ENCODE measurements at places on chromosomes 13 and 19.

GRCh38 chr13:95676762-95677563 is at the start of gene DNAJC3:
Gene DNAJC3 (plus strand): TSS chr13:95677139. CDS start chr13:95677256, 117 bp downstream.
- peaks cover 26% of the 10 kb centered on the region for H3K4me1 ChIP-seq
- H3K36me3 ChIP-seq, result peaks cover 19% of the 10 kb centered on the region
- peak; percentile 99 for DNase-seq
- no peaks in the 10 kb centered on the region for H3K27me3 ChIP-seq
- H3K4me3 ChIP-seq, result peak within 1 kb of the TSS; percentile 98

DNA sequence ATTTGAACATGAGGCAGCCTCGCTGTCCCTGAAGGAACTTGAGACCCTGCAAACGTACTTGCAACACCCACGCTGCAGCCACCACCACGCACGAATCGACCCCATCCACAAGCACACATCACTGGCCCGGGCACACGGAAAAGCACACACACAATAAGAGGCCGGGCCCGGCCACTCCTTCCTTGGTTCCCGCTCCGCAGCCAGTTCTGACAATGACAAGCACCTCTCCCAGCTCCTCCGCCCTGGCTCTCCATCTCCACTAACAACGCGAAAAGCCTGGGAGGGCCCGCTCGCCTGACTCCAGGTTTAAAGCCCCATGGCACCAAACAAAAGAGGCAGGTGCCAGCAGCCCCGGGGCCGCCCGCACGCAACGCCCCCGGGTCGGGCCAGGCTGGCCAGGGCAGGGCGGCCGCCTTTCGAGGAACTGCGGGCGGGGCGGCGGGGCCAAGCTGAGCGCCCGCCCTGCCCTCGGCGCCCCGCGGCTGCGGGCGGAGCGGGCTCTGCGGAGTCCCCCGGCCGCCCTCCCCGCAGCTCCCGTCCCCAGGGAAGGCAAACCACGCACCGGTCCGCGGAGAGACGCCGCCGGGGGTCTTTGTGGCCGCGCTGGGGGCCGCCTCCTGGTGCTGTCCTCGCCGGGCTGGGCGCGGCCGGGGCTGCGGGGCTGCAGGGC is 495 bp downstream of the DCLK1 start:
- no peak overlapping the region for H3K27ac ChIP-seq
- H3K27me3 ChIP-seq, result no peaks in the 10 kb centered on the region
- no peak overlapping the region for H3K4me3 ChIP-seq
- no peaks in the 10 kb centered on the region for H3K4me1 ChIP-seq
- DNase-seq, result no peak

- peaks cover 3% of the 10 kb centered on the region for H3K4me1 ChIP-seq
- H3K36me3 ChIP-seq, result peaks cover 56% of the 10 kb centered on the region
- no peaks in the 10 kb centered on the region for H3K27me3 ChIP-seq
- peak overlapping the region; percentile 20 for H3K27ac ChIP-seq
- H3K4me3 ChIP-seq, result no peak overlapping the region
- no peak for DNase-seq
These were observed 14.5 kb downstream of the MED25 start for GRCh38 chr19:49832556-49832955.

DNA sequence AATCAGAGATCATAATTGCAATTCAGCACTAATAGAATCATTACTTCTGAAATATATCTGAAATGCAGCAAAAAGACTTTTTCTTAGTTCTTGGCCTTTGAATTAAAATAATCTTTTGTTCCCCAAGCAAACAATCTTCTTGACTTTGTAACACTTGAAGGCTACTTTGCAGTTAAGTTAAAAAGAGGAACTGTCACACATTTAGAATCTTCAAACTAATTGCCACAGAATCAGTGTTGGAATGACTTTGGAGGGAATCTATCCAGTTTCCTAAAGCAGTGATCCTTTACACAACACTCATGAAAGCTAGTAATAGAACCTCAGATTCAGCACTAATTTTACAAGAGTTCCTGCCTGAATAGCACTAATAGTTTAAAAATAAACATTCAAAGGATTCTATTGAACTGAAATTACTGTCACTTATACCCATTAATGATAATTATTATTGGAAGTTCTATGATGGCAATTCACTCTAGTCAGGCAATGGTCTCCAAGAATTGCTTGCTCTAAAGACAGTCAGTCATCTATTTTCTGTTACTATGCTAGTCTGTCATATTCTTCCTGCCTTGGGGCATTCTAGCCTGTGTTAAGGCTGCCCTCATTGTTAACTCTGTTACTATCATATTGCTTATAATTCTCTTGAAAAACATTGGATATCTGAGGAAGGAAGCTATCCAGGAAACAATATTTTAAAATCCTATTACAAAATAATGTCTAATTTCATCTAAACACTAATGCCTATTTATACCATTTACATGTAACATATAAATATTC is 362.4 kb downstream of the DIAPH3 start:
- DNase-seq, result no peak
- no peak overlapping the region for H3K27ac ChIP-seq
- no peaks in the 10 kb centered on the region for H3K36me3 ChIP-seq
- no peaks in the 10 kb centered on the region for H3K27me3 ChIP-seq
- H3K4me1 ChIP-seq, result no peaks in the 10 kb centered on the region

GRCh38 chr19:29096896-29097295 is 116.1 kb downstream of the UQCRFS1 start:
- H3K36me3 ChIP-seq, result no peaks in the 10 kb centered on the region
- no peak for DNase-seq
- no peak overlapping the region for H3K4me3 ChIP-seq
- peaks cover 30% of the 10 kb centered on the region for H3K27me3 ChIP-seq
- no peaks in the 10 kb centered on the region for H3K4me1 ChIP-seq

DNA sequence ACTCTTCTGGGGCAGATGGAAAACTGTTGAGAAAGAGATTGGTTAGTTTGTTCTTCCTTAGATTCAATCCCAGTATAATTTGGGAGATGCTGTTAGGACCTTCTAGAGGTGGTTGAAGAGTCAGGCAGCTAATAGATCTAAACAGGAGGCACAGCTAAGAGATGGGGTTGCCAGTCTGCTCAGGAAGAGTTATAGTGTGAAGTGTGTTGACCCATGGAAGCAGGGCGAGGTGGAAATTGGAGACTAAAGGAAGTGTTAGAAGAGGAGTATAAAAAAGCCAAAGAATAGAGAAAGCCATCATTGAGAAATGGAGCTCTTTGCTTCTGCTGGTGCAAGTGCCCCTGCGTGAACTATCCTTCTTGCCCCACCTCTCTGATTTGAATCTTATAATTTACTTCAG is 3.8 kb upstream of the OXGR1 start:
- no peak overlapping the region for H3K4me3 ChIP-seq
- H3K27me3 ChIP-seq, result peaks cover 63% of the 10 kb centered on the region
- no peak for DNase-seq
- no peaks in the 10 kb centered on the region for H3K4me1 ChIP-seq

- H3K4me1 ChIP-seq, result no peaks in the 10 kb centered on the region
- peaks cover 59% of the 10 kb centered on the region for H3K27me3 ChIP-seq
- no peak overlapping the region for H3K4me3 ChIP-seq
These were observed 136.2 kb downstream of the DNAJC3 start for GRCh38 chr13:95813139-95813538.

GRCh38 chr13:72751220-72751619 is 23.5 kb downstream of the BORA start:
- peak overlapping the region; percentile 18 for H3K27ac ChIP-seq
- no peak for DNase-seq
- H3K36me3 ChIP-seq, result peaks cover 51% of the 10 kb centered on the region
- no peaks in the 10 kb centered on the region for H3K27me3 ChIP-seq
- no peak overlapping the region for H3K4me3 ChIP-seq

DNA sequence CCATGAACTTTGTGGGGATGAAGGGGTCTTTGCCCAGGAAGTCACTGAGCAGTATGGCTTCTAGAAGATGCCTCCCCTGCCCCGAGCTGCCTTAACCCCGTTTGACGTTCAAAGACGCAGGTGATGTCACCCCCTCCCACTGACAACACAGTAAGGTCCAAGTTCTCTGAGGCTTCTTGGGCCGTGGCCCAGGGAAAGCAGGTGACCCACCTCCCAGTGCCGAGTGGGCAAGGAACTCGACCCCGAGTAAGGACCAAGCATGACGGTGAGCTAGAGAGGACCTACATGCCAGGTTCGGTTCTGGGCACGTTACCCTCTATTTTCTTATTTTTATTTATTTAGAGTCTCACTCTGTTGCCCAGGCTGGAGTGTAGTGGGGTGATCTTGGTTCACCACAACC is 81.3 kb downstream of the SLC6A16 start:
- no peak for DNase-seq
- H3K4me3 ChIP-seq, result no peak overlapping the region
- no peaks in the 10 kb centered on the region for H3K36me3 ChIP-seq
- H3K27ac ChIP-seq, result no peak overlapping the region

DNA sequence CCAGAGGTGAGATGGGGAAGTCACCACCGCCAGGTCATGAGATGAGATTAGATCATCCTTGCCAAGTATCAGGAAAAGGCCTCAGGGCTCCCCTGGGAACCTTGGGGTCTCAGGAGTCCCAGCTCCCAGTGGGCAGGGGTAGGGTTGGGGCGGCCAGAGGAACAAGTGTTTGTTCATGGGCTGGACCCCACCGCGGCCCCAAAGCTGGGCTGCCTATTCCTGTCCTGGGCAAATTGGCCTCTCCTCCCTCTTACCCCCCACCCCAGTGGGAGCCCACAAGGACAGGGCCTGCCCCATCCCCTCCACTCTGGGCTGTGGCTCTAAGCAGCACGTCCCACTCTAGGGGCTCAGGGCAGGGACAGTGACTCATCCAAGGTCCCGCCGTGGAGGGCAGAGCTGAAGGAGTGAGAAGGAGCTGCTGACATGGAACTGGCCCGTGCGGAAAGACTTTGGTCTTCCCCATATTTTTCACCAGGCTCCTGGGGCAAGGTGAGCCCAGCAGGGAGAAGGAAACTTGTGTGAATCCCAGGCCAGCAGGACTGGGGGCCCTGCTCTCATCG is 4.0 kb upstream of the HCN2 start:
- H3K36me3 ChIP-seq, result peaks cover 20% of the 10 kb centered on the region
- H3K27ac ChIP-seq, result no peak overlapping the region
- H3K4me1 ChIP-seq, result peaks cover 4% of the 10 kb centered on the region
- DNase-seq, result no peak
- H3K27me3 ChIP-seq, result peaks cover 11% of the 10 kb centered on the region

DNA sequence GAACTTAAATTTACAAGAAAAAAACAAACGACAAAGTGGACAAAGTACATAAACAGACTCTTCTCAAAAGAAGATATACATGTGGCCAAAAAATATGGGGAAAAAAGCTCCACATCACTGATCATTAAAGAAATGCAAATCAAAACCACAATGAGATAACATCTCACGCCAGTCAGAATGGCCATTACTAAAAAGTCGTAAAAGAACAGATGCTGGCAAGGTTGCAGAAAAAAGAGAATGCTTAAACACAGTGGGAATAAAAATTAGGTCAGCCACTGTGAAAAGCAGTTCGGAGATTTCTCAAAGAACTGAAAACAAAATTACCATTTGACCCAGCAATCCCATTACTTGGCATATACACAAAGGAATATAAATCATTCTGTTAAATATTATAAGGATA is 132.7 kb downstream of the UGGT2 start:
- H3K4me1 ChIP-seq, result no peaks in the 10 kb centered on the region
- no peak overlapping the region for H3K4me3 ChIP-seq
- H3K27me3 ChIP-seq, result no peaks in the 10 kb centered on the region
- H3K27ac ChIP-seq, result no peak overlapping the region
- no peaks in the 10 kb centered on the region for H3K36me3 ChIP-seq

GRCh38 chr13:29978211-29978610 is 127.8 kb upstream of the UBL3 start:
- no peak for DNase-seq
- peaks cover 4% of the 10 kb centered on the region for H3K4me1 ChIP-seq
- no peak overlapping the region for H3K27ac ChIP-seq
- H3K27me3 ChIP-seq, result no peaks in the 10 kb centered on the region
- H3K4me3 ChIP-seq, result no peak overlapping the region

DNA sequence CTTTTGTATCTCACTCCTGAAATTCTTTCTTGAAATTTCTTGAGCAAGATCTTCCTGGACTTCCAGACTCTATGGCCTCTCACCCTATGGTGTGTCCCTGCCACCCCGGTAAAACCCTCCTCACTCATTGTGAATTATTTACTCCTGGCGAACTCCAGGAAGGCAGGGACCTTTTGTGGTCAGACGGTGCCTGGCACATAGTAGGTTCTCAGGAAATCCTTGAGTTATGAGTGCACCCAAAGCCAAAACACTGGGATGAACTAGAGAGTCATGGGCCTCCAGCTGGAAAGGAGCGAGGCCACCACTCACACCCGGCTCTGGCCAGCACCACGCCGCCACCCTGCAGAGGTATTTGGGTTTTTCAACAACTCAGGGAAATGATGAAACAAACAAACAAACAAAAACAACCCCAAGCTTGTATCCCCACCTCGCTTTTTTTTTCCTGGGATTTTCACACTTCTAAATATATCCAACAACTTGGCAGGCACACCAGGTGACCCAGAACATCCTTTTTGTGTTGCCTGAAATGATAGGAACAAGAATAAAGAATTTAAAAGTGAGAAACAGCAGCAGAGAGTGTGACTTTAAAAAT is 11.2 kb downstream of the HPN start:
- DNase-seq, result no peak
- H3K4me1 ChIP-seq, result peaks cover 4% of the 10 kb centered on the region
- no peak overlapping the region for H3K4me3 ChIP-seq
- no peaks in the 10 kb centered on the region for H3K36me3 ChIP-seq
- no peak overlapping the region for H3K27ac ChIP-seq

DNA sequence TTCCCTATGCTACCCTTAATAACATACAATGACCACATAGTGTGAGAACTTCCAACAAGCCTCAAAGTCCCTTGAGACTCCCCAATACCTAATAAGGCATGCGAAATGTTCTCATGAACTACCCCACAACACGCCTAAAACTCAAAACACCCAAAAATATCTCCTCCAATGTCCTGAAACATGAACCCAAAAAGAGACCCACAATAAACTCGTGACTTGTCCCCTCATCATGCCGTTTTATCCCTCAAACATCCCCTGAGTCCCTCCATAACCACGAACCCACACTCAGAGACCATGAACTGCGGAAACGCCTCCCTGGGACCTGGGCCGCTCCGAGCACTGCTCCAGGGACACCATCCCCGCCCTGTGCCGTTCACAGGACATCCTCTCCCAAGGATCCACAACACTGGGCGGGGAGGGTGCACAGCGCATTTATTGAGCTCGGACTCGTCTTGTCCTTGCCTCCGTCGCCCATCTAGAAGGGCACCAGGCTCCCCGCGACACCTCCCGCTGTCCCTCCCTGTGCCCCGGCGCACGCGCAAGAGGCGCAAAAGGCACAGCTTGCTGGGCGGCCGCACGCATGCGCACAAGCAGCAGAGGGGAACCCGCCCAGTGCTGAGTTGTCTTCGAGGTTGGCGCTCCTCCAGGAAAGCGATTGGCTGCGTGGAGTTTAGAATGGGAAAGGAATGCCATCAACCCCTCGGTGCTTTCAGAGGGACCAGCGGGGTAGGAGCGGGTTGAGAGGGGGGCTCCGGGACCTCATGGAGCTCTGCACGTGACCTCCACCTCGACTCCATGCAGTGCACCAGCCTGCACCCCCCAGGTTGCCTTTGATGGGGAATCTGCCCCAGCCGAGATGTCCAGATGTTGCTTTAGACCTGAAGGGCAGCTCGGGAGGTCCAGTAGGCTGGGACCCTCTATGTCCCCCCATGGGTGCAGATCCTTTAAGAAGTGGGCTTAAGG is 8.8 kb downstream of the FXYD3 start:
- peak; percentile 68 for DNase-seq
- peaks cover 11% of the 10 kb centered on the region for H3K36me3 ChIP-seq
- H3K27ac ChIP-seq, result no peak overlapping the region
- peaks cover 13% of the 10 kb centered on the region for H3K27me3 ChIP-seq

- DNase-seq, result peak; percentile 79
- H3K27ac ChIP-seq, result peak overlapping the region; percentile 76
- peak overlapping the region; percentile 84 for H3K4me3 ChIP-seq
- H3K36me3 ChIP-seq, result peaks cover 9% of the 10 kb centered on the region
These were observed 4.7 kb downstream of the PRR36 start for GRCh38 chr19:7869453-7869909.

Data from effector memory CD8-positive, alpha-beta T cell (primary cell).